ENCODE measurements at places on chromosomes 16 and 17. TPM values are rescaled to one million over a fixed set of nuclear protein-coding genes. Genes with fewer than 3 reads are reported as not detected.

The CARD14 gene
- 0.28 TPM for total RNA-seq

The CASKIN1 gene
- 0.64 TPM for total RNA-seq

The ZMYND15 gene
- 0.38 TPM for total RNA-seq

The FSCN2 gene
- 1.0 TPM for total RNA-seq

The ABCA8 gene
- total RNA-seq: 0.33 TPM

The MED1 gene
- 28.4 TPM for total RNA-seq

Data from A549 treated with Hydrocortisone at 1 μM for 4 hours (cell line).